Activated CD4-positive, alpha-beta T cell treated with anti-CD3 and anti-CD28 coated beads for 4 hours (primary cell): ENCODE measurements at places on chromosomes 12 and 14.

DNA sequence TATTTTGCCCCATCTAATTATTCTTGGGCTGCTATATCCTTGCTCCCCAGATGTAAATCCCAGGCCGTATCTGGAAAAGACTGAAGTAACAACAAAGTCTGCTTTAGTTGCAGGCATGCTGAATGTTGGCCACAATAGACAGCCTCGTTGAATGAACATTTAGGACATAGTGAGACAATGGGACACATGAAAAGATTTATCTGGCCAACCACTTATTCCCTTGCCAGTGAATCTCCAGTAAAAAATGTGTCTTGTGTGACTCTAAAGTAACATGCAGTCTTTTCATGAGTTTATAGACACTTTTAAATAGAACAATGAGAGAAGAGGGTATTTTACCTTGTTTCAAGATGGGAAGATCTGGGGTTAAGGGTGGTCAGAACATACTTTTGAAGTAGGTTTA lies 60.2 kb upstream of the STXBP6 start:
- DNase-seq = no peak

DNA sequence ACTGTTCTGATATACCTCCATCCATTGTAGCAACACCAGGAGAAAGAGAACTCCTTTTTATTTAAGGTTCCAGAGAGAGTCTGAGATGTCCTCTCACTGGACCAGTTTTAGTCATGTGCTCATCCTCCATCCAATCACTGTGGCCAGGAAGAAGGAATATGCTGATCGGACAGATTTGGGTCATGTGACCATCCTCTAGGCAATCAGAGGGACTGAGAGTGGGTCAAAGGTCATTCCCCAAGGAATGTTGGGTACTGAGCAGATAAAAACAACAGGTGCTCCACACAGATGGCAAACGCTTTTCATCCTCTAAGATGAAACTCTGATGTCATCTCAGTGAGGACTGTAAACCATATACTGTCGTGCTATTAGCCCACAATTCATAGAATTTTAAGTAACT lies 28.8 kb upstream of the RPH3A start:
- no peak for DNase-seq

DNA sequence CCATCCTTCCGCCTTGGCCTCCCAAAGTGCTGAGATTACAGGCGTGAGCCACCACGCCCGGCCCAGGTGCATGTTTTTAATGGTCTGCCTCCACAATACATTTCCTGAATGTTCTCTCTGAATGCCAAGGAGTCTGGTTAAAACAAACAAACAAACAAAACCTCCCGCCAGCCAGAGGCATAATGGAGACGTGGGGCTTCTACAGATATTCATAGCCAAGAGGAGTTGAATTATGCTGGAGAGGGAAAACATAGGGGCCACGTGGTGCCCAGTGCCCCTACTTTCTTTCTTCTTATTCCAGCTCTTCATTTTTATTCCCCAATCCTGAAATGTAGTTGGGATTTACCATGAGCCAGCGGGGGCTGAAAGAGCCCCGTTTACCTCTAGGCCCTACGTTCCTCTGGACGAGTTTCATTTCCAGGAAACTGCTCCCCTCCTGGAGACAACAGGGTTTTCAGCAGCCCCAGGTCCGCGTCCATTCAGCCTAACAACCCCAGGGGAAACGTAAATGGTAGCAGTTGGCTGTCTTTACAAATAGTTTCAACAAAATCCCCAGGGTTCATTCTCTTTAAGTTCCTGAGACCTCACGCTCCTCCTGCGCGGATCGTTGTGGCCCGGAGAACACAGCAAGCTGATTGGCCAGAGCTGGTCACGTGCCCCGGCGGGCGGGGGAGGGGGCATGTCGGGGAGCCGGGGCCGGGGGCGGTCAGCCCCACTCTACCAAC lies 108.5 kb upstream of the ESRRB start:
- DNase-seq = peak; percentile 3

GRCh38 chr14:76613616-76614015 lies 147.7 kb upstream of the VASH1 start:
- DNase-seq = no peak

DNA sequence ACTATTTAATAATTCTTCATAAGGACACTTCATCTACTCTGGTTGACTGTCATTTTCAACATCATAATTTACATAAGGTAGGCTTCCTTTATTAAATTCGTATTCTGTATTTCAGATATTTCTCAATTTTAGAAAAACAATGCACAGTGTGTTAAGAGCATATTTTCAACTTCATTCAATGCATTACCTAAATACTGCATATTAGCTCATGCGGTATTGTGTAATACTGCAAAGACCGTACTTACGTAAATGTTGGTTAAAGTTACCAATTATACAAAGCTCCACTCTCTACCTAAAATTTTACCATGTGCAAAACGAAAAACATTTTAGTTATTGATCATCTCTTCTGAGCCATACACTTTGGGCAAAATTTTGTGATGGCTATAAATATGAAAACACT lies 62.8 kb downstream of the EXOC5 start:
- no peak for DNase-seq

GRCh38 chr12:50706606-50707005 lies 57.3 kb upstream of the ATF1 start:
- no peak for DNase-seq

GRCh38 chr12:3726456-3726855 lies 26.5 kb downstream of the CRACR2A start:
- no peak for DNase-seq

DNA sequence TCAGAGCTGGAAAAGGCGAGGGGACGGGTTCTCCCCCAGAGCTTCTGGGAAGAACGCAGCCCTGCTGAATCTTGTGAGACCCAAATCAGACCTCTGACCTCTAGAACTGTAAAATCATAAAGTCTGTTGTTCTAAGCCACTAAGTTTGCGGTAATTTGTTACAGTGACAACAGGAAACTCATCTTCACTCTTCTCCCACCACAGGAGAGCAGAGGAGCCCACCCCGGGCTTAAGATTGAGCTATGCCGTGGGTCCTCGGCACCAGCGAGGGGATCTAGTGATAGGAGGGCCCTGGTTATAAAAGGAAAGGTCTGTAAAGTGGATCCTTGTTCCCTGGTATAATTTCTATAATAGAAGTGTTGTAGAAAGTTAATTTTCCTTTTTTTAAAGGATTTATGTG lies 7.6 kb downstream of the MLXIP start:
- DNase-seq = no peak

- no peak for DNase-seq
These were observed 8.5 kb upstream of the AK7 start for GRCh38 chr14:96383445-96383844.

DNA sequence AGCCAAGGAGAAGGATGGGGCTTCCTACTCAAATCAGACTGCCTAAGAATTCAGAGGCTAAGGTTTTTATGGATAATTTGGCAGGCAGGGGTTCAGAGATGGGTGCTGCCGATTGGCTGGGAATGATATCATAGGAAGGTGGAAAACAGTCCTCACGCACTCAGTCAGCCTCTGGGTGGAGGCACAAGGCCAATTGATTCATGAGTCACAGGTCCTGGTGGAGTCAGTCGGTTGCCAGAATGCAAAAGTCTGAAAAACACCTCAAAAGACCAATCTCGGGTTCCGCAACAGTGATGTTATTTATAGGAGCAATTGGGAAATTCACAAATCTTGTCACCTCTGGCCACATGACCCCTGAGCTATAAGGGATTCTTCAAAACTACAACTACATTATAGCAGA lies 105.5 kb downstream of the GXYLT1 start:
- DNase-seq = no peak

- no peak for DNase-seq
These were observed 645.5 kb upstream of the NOVA1 start for GRCh38 chr14:27243365-27243764.

- DNase-seq = no peak
These were observed 26.5 kb upstream of the PLD4 start for GRCh38 chr14:104898195-104898558.

DNA sequence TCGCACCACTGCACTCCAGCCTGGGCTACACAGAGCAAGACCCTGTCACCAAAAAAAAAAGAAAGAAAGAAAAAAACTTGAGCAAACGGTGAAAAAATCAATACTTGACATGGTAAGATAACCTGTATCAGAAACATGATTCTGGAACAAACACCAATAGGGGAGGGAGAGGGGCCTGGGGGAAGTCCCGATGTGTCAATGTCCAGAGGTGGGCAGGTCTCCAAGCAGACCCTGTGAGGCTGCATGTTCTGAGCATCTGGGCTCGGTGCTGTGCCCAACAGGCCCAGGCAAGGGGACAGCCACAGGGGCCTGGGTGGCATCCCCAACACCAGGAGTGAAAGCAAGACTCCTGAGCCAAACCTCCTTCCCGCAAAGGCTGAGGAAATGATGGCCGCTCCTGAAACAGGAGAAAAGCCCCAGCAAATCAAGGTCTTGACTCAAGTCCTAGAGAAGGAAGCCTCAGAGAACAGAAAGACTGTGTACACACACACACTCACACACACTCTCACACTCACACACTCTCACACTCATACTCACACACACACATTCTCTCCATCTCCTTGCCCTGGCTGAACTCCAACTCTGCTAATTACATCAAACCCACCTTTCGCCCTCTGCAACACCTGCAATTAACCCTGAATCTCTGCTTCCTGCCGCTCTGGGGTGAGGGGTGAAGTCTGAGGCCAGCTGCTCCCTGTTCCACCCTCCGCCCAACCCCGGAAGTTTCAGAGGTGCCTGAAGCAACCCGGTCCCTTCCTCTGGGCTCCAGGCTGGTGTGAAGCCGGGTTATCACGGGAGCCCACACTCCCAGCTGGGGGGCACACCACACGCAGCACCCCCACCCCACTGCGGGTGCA lies 20.4 kb downstream of the CCDC88C start:
- peak; percentile 38 for DNase-seq

GRCh38 chr12:121326996-121327674 lies 25.1 kb downstream of the ANAPC5 start:
- DNase-seq = no peak

DNA sequence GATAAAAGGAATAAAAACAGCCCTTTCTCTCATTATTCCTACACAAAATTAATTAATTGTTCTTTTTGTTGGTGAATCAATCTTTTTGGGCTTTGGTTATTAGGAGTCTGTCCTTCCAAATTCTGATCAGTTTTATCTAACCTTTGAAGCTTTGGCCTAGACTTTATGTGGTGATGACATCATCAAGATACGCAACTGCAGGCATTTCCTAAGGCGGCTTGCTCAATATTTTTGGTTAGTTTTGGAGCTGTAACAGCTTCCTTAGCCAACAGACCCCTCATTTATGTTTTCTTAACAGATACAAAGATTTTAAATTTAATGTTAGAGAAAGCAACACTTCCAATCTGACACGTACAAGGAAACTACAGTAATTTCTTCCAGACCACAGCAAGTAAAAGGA lies 87.8 kb upstream of the PDE3A start:
- no peak for DNase-seq

DNA sequence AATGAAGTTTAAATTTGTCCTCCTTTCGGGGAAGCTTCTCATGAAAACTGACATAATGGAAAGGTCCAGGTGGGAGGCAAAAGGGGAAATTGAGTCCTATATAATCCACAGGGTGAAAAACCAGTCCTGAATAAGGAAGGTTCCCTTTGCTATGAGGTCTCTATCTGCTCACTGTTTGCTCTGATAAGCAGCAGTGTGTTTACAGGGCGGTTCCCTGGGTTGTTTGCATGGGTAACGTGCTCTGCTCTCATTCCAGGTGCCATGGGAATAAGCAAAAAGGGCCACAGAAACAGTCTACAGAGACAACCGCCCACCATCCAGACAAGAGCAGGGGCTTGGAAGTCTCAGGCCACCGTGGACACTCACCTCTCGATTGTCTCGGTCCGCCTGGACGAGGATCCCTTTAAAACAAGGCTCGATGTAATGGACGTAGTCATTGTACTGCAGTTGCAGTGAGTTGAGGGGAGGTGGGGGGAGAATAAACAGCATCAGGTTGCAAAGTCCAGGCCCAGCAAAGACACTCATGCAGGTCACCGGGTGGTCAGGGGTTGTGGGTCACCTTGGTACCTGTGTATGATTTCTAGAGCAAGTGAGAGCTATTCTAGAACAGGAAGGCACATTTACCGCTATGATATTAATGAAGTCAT lies 32.7 kb downstream of the CACNA2D4 start:
- no peak for DNase-seq

GRCh38 chr12:111773801-111774551 lies 7.2 kb downstream of the ALDH2 start:
- no peak for DNase-seq

- DNase-seq = no peak
These were observed 167.3 kb downstream of the PLCZ1 start for GRCh38 chr12:18570543-18570942.

DNA sequence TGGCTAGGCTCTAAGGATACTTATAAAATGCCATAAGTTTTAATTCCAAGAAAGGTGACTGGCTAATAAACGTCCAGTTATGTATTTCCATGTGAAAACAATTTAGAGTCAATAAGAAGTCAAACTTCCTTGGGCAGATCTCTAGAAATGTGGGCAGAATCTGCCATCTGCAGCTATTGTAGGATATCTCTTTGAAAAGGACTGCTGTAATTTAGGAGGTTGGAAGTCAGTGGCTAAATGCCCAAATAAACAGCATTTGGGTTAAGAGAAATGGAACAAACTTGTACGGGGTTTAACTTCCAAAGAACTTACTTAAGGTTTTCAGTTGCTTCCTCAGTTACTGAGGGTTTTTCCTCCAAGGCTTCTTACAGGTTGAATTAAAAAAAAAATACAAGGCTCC lies 121.6 kb downstream of the FIGNL2 start:
- DNase-seq = no peak

- DNase-seq = no peak
These were observed 76.6 kb upstream of the CCND2 start for GRCh38 chr12:4196805-4197420.

DNA sequence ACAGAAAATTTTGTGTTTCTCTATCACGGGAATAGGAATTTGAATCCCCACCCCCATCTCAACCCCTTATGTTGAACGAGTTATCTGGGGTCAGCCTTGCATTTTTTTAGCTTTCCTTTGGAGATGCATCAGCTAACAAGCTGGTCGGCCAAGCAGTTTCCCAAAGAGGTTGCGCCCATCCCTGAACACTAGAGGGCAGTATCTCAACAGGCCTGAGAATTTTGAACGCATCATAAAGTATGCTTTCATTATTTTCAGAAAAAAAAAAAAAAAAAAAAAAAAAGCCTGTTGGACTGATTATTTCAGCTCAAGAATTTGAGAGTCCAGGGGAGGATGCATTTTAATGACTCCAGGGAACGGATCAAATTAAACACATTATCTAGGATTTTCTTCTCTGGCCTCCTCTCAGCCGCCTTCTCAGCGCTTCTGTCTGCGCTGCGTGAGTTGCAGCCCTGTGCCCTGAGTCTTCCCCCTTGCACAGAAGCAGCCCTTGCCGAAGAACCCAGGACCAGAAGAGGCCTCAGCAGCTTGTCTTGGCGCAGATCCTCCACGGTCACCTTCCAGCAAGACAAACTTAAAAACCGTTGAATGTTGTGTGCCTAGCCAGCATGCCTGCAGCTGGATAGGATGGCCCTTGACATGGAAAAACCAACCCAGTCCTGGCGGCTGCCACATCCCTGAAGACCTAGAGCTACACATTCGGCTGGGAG lies 76.6 kb upstream of the GZMB start:
- peak; percentile 40 for DNase-seq

- DNase-seq = no peak
These were observed 12.3 kb downstream of the EMP1 start for GRCh38 chr12:13208533-13209435.
